ENCODE measurements at places on chromosomes 1 and 21. TPM values are rescaled to one million over a fixed set of nuclear protein-coding genes. Genes with fewer than 3 reads are reported as not detected.

VHLL gene
- total RNA-seq = not detected

GNAT2 gene
- total RNA-seq = 0.26 TPM

PDE9A gene
- total RNA-seq = 20.7 TPM

SARS1 gene
- 125 TPM for total RNA-seq

AMIGO1 gene
- total RNA-seq = 1.2 TPM

LCE6A gene
- total RNA-seq = not detected

LCE1D gene
- not detected for total RNA-seq

DNA sequence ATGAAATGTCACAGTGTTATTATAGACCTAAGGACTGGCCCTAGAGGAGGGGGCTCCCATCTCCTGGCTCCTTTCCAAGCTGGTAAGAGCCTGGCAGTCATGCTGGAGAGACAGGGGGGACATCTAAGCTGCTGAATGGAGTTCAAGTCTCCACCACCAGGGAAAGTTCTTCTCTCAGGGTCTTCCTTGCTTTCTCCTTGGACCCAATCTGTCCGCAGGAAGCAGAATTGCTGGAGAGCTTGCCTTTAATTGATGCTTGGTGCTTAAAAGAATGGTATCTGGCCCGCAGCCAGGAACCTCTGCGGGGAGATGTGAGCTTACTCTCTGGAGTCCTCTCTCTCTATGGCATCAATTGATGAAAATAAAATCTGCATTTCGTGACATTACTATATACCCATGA is 25.1 kb downstream of the IRF2BP2 start:
- H3K27me3 ChIP-seq = no peaks in the 10 kb centered on the region
- H3K4me3 ChIP-seq = no peak overlapping the region
- no peak for DNase-seq
- no peaks in the 10 kb centered on the region for H3K36me3 ChIP-seq
- no peak overlapping the region for H3K27ac ChIP-seq

- DNase-seq = no peak
- H3K4me3 ChIP-seq = no peak overlapping the region
- no peaks in the 10 kb centered on the region for H3K4me1 ChIP-seq
- no peak overlapping the region for H3K27ac ChIP-seq
- no peaks in the 10 kb centered on the region for H3K36me3 ChIP-seq
Observed at GRCh38 chr1:53091841-53092645, 30.0 kb downstream of the PODN start.

GRCh38 chr1:188729039-188729438 is 1748.6 kb downstream of the BRINP3 start:
- H3K27me3 ChIP-seq = peaks cover 4% of the 10 kb centered on the region
- H3K4me1 ChIP-seq = no peaks in the 10 kb centered on the region
- H3K27ac ChIP-seq = no peak overlapping the region
- H3K4me3 ChIP-seq = no peak overlapping the region
- no peak for DNase-seq

GRCh38 chr1:92441697-92442342 is 44.9 kb downstream of the GFI1 start:
- H3K36me3 ChIP-seq = no peaks in the 10 kb centered on the region
- H3K27ac ChIP-seq = no peak overlapping the region
- H3K27me3 ChIP-seq = no peaks in the 10 kb centered on the region
- no peak for DNase-seq
- H3K4me3 ChIP-seq = no peak overlapping the region

GRCh38 chr1:61746813-61747212 is 4.5 kb downstream of the PATJ start:
- peaks cover 2% of the 10 kb centered on the region for H3K36me3 ChIP-seq
- no peak for DNase-seq
- no peak overlapping the region for H3K4me3 ChIP-seq
- H3K27ac ChIP-seq = no peak overlapping the region
- H3K4me1 ChIP-seq = peaks cover 10% of the 10 kb centered on the region

DNA sequence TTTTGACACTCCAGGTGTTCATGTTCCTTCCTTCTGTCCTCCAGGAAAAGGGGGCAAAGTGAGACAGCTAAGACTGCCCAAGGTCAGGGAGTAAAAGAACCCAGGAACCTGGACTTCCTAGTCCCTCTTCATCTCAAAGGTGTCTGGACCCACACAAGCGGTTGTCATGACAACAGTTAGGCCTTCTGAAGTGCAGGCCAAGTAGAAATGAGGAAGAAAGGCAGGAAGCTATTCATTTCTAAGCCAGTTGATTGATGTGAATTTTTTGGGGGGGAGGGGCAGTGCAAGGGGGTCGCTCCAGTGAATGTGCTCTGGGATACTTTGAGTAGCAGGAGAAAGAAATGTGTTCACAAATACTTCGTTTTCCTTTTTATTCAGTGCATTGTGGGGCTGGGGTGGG is 114.3 kb downstream of the NAV1 start:
- H3K27ac ChIP-seq = peak overlapping the region; percentile 19
- no peak overlapping the region for H3K4me3 ChIP-seq
- peaks cover 7% of the 10 kb centered on the region for H3K27me3 ChIP-seq
- no peak for DNase-seq
- peaks cover 6% of the 10 kb centered on the region for H3K36me3 ChIP-seq

GRCh38 chr1:31952825-31953220 is 14.7 kb upstream of the PTP4A2 start:
- H3K4me1 ChIP-seq = peaks cover 20% of the 10 kb centered on the region
- H3K4me3 ChIP-seq = no peak overlapping the region
- H3K27me3 ChIP-seq = peaks cover 3% of the 10 kb centered on the region
- no peaks in the 10 kb centered on the region for H3K36me3 ChIP-seq

- no peak overlapping the region for H3K27ac ChIP-seq
- DNase-seq = no peak
- H3K27me3 ChIP-seq = peaks cover 20% of the 10 kb centered on the region
Observed at GRCh38 chr1:228308085-228308601, 98.5 kb downstream of the TRIM11 start.

DNA sequence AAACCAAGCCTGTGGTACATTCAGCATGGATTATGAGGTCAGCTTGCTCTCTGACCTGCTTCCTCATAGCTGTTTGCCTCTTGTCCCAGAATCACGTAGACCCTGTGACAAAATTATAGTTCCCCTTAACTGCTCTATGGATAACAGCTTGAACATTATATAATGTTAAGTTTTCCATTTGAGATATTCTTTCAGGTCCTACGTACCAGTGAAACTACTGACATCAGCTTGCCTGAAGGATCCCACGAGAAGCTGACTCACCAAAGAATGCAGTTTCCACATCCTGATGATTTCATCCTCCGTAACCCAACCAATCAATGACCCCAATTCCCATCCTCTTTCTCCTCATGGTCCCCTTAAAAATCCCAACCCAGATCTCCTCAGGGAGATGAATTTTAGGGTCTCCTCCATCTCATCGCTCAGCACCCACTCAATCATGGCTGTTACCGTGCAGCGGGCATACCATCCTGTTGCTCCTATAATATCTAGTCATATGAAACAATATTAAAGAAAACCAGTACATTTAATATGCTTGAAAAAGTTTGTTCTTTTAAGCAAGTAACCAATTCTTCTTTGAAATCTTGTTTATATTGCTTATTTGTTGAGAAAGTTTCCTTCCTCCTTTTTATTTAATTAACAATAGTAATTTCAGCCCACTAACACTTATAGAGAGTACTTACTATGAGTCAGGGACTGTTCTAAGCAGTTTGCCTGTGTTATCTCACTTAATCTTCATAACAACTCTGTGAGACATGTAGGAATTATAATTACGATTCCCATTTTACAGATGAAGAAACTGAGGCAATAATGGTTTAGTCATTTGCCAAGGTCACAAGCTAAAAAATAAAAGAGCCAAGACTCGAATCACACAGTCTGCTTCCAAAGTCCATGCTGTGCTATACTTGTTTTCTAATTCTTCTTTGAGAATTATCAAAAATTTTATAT is 27.4 kb downstream of the CHML start:
- H3K36me3 ChIP-seq = no peaks in the 10 kb centered on the region
- no peak overlapping the region for H3K27ac ChIP-seq
- no peaks in the 10 kb centered on the region for H3K27me3 ChIP-seq
- peaks cover 12% of the 10 kb centered on the region for H3K4me1 ChIP-seq
- H3K4me3 ChIP-seq = no peak overlapping the region

GRCh38 chr1:201708085-201708512 is 120.9 kb upstream of the IPO9 start:
- H3K27ac ChIP-seq = no peak overlapping the region
- H3K27me3 ChIP-seq = peaks cover 8% of the 10 kb centered on the region
- H3K4me3 ChIP-seq = no peak overlapping the region
- H3K4me1 ChIP-seq = peaks cover 7% of the 10 kb centered on the region
- DNase-seq = no peak

DNA sequence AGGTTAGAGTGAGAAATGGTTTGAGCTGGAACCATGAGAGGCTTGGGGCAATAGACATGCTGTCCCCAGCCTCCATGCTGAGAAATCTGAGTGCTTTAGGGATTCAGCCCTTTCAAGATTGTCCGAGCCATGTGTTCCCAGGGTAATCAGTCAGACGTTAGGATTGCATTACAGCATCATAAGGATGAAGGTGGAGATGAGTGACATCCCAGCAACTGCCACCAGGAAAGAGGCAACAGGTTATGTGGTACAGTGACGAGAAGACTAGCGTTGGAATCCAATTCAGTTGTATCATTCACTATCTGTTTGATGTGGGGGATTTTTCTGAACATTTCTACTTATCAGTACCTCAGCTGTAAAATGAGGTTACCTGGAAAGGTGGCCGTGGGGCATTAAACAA is 1.7 kb downstream of the CAMK1G start:
- H3K27me3 ChIP-seq = peaks cover 2% of the 10 kb centered on the region
- no peak overlapping the region for H3K4me3 ChIP-seq

DNA sequence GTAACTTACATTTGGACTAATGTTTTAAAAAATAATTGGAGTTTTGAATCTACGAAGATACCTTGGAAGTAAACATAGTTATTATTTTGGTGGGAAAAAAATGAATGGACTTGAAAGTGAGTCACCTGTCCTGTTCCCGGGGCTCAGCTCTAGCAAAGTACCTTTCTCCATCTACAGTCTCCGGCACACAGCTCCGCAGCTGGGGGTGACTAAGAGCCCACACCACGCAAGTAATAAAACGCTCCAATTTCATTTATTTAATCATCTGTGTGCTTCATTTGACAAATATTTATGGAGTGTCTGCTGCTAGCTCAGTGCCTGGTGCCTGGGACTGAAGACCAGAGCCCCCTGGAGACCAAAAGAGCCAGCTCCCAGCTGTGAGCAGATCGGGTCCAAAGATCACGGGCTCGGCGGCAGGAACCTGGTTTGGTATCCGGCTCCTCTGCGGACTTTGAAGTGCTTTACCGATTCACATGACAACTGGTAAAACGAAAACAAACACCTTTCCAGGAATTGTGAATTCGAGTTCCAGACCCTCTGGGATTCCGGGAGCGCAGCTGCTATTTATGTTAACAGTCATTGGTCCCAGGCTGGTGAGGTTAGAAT is 1.7 kb upstream of the RIPK4 start:
- peaks cover 4% of the 10 kb centered on the region for H3K36me3 ChIP-seq
- H3K4me3 ChIP-seq = peak overlapping the region; percentile 97
- peak overlapping the region; percentile 97 for H3K27ac ChIP-seq
- peak; percentile 72 for DNase-seq
- peaks cover 7% of the 10 kb centered on the region for H3K27me3 ChIP-seq

GRCh38 chr1:177779166-177779965 is 190.5 kb downstream of the SEC16B start:
- H3K36me3 ChIP-seq = no peaks in the 10 kb centered on the region
- no peak overlapping the region for H3K4me3 ChIP-seq
- H3K27ac ChIP-seq = no peak overlapping the region
- peaks cover 2% of the 10 kb centered on the region for H3K27me3 ChIP-seq
- H3K4me1 ChIP-seq = no peaks in the 10 kb centered on the region
- DNase-seq = no peak

GRCh38 chr1:17540255-17541001 is 930 bp downstream of the ARHGEF10L start:
- peaks cover 11% of the 10 kb centered on the region for H3K27me3 ChIP-seq
- DNase-seq = peak; percentile 39
- H3K4me3 ChIP-seq = peak overlapping the region; percentile 89
- no peaks in the 10 kb centered on the region for H3K36me3 ChIP-seq
- H3K4me1 ChIP-seq = peaks cover 9% of the 10 kb centered on the region

- H3K27me3 ChIP-seq = peaks cover 2% of the 10 kb centered on the region
- no peak overlapping the region for H3K27ac ChIP-seq
- DNase-seq = no peak
Observed at GRCh38 chr21:18248171-18248570, 3.5 kb downstream of the CHODL start.

DNA sequence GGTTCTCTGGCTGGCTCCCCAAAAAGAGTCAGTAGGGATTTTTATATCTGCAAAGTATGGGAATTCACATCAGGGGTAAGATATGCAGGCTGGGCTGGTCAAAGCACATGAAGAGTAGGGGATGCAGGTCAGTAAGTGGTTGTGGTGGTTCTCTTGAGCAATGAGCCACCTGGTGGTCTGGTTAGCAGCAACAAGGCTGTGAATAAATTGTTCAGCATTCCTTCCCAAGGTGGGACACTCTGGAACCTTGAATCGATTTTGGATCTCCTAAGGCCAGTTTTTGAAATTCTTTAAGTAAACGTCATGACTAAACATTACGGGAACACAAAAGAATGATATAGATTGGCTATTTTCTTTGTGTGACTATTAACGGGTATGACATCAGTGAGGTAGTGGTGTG is 563.0 kb upstream of the NEGR1 start:
- no peak overlapping the region for H3K27ac ChIP-seq
- H3K27me3 ChIP-seq = peaks cover 1% of the 10 kb centered on the region
- H3K4me1 ChIP-seq = no peaks in the 10 kb centered on the region
- no peaks in the 10 kb centered on the region for H3K36me3 ChIP-seq
- H3K4me3 ChIP-seq = no peak overlapping the region

GRCh38 chr1:183461350-183461749 is 10.9 kb upstream of the SMG7 start:
- H3K4me1 ChIP-seq = peaks cover 10% of the 10 kb centered on the region
- H3K27ac ChIP-seq = peak overlapping the region; percentile 53
- no peak overlapping the region for H3K4me3 ChIP-seq
- H3K36me3 ChIP-seq = peaks cover 3% of the 10 kb centered on the region
- no peak for DNase-seq
- peaks cover 1% of the 10 kb centered on the region for H3K27me3 ChIP-seq

DNA sequence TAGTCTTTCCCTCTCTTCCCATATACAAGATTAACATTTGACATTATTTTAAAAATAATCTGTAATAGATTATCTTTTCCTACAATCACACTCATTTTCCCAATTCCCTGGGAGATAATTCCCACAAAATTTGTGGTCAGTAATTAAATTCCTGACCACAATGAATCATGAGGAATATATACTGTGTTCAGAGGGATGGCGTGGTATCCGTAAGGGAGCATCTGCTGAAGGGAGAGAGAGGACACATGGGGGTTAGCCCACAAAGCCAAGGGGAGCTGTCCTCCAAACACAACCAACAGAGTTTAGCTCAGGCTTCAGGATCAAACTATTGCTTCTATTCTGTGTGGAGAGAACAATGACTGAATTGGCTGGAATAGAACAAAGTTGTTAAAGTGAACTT is 57.1 kb upstream of the PPP2R5A start:
- H3K4me3 ChIP-seq = no peak overlapping the region
- no peak for DNase-seq
- no peaks in the 10 kb centered on the region for H3K36me3 ChIP-seq

GRCh38 chr1:174786760-174787159 is 213.0 kb upstream of the CACYBP start:
- DNase-seq = no peak
- no peaks in the 10 kb centered on the region for H3K36me3 ChIP-seq
- peaks cover 3% of the 10 kb centered on the region for H3K27me3 ChIP-seq
- H3K4me1 ChIP-seq = peaks cover 2% of the 10 kb centered on the region

Data from endothelial cell (in vitro differentiated cells).